Right kidney (tissue), 9 donors: ENCODE measurements at places on chromosomes 6 and 20.

DNA sequence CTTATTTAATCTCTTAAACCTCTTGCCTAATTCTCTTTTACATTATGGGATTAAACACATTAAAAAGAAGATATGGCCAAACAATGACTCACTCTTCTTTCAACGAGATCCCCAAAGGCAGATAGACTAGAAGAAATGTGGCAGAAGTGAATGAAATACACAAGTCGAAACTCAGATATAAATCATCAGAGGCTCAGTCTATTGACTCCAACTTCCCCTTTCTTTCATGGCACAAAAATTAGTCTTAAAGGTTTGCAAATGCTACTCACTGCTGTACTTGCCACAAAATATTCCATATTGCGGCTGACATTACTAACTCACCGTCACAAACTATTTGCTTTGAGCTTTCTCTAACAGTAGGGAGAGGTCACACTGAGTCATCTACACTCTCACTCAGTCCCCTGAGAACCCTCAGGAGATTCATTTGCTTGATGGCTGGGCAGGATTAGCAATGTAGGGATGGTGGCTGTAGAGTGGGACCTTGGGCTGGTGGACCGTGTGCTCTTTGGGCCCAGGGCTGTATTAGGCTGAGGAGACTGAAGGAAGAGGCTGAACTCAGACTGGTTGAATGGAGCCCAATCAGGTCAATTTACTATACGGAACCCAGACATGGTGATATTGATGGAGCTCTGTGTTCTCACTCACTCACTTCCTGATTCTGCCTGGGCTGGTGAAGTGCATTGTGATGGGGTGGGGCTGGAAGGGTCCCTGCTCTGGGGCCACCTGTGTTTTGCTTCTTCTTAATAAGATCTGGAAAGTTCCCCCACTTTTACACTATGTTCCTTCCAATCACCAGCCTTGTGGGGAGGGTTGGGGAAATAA, 42.8 kb upstream of the UBR2 start:
- no peak for DNase-seq

DNA sequence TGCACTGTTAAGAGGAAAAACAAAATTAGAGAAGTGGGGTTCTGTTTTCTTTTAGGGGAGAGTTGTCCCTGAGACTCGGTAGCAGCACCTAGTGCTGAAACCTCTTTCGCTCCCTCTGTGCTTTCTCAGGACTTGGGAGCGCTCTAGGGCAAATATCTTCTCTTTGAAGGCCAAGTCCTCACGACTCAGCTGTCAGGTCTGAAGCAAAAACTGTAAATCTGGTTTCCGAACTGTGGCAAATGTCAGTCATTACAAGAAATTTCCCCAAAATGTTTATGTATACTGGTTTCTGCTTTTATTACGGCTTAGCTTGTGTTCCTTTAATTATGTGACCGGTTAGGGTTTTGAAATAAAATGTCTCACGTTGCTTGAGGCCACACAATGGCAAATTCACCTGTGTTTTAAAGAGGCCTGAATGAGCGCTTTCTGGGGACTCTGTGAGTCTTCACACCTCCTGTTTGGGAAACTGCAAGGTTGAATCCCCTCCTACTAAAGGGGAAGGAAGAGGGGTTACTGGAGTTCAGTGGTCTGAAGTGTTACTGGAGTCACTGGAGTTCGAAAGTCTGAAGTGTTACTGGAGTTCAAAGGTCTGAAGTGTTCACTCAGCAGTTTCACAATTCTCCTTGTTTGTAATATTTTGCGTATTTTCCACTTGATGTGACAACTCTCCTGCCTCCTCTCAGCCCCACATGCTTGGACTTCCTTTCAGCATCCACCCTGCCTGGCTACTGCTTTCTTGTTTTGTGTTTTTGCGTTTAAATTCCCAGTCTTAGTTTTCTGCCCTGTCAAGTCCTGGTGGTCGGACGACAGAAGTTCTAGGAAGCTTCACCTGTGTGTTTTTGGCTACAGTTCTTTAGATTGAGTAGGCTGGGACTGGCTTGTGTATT, 1.6 kb downstream of the SMPDL3A start:
- DNase-seq = peak; percentile 53

- DNase-seq = peak; percentile 85
These were observed at the start of gene DLL1 for GRCh38 chr6:170290296-170291128. Gene DLL1, minus strand, starts transcription at chr6:170291078. Its CDS starts 939 bp downstream, at chr6:170290139.

DNA sequence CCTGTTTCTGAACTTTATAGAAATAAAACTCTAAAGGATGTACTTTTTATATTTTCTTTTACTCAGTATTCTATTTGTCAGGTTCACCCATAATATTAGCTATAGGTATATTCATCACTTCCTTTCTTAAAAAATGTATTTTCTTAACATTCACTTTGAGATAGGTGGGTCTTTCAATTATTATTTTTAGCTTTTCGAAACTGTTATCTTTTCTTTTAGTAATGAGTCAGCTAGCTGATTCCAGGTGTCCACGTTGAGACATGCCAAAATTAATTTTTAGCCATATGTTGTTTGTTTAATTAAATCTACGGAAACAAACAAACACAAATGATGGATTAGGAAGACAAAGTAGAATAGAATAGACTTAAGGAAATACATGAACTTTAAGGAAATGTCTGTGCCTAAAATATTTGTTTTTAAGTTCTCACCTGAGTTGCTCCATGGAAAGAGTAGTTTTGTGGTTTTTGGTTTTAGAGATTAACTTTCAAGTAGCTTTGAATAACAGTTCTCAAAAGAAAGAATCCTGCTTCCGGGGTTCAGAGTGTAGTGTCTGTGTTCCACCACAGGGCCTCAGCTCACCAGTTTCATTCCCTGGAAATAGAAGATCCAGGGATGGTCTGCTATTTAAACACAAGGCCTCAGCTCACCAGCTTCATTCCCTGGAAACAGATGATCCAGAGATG, 435.0 kb downstream of the HAO1 start:
- DNase-seq = no peak

GRCh38 chr6:169859978-169860703, 108.7 kb downstream of the ERMARD start:
- no peak for DNase-seq

DNA sequence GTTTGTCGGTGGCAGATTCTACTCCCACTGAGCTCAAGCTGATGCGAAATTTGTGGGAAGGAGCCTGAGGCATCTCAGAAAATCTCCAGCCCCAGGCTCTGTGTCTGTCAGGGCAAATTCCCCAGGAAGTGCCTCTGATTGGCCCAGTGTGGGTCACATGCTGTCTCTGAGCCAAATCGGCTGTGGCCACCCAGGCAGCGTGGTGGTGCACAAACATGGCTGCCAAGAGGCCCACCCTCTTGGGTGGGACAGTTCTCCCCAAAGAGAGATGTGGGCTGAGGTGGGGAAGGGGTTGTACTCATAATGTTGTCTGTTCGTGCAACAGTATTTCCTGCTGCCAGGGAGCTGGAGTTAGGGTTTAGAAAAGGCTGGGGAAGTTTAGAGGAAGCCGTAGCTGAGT, 130.6 kb downstream of the BMP7 start:
- no peak for DNase-seq

DNA sequence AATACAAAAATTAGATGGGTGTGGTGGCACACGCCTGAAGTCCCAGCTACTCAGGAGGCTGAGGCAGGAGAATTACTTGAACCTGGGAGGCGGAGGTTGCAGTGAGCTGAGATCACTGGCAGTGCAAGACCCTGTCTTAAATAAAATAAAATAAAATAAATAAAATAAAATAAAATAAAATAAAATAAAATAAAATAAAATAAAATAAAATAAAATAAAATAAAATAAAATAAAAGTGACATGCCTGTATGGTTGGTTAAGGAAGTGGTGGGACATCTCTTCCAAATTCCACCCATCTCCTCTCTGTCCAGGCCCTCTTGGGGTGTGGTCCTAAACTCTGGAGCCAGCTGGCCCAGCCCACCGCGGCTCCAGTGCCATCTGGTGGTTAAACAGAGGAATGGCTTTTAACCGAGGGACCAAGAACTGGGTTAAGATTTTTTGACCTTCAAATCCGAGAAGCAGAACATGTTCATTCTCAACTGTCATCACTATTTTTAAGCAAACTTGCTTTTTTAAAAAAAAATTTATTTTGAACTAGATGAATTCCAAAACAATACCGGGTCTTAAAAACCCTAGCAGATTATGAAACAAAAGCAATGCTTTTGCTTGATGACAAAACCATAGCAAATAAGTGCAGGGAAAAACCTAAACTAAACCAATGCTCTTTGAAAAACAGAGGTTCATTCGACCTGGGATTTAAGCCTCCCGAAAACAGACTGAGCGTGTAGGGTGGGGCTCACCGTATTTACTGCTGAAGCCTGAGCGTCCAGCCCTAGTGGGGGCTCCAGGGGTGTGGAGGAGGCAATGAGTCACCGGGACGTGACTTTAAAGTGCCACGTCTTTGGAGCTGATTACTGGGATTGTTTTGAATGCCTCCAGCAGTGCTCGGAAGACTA, 68.8 kb downstream of the CDC5L start:
- DNase-seq = no peak

DNA sequence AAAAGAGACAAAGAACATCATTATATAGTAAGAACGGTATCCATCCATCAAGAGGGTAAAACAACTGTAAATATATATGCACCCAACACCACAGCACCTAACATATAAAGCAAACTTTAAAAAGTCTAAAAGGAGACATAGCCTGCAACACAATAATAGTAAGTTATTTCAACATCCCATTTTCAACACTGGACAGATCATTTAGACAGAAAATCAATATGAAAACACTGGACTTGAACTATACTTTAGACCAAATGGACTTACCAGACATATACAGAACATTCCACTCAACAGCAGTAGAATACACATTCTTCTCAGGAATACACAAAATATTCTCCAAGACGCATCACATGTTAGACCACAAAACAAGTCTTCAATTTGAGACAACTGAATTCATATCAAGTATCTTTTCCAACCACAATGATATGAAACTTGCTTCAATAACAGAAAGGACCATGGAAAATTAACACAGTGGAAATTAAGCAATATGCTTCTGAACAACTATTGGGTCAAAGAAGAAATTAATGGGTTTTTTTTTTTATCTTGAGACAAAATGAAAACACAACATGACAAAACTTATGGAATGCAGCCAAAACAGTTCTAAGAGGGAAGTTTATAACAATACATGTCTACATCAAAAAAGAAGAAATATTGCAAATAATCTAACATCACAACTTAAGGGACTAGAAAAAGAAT, 23.9 kb upstream of the ASF1A start:
- DNase-seq = no peak

DNA sequence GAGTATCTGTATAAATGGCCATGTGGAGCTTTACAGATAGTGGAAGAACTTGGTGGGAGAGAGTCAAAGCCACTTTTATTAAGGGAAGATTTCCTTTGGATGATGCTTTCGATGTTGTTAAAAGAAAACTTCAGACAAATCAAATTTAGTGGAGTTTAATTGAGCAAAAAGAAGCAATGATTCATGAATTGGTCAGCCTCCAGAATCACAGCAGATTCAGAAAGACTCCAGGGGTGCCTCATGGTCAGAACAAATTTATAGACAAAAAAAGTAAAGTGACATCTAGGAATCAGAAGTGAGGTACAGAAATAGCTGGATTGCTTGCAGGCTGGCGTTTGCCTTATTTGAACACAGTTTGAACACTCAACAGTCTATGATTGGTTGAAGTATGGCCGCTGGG, 5.3 kb upstream of the CGA start:
- DNase-seq = no peak

GRCh38 chr20:49028684-49029083, 17.4 kb upstream of the CSE1L start:
- DNase-seq = no peak

DNA sequence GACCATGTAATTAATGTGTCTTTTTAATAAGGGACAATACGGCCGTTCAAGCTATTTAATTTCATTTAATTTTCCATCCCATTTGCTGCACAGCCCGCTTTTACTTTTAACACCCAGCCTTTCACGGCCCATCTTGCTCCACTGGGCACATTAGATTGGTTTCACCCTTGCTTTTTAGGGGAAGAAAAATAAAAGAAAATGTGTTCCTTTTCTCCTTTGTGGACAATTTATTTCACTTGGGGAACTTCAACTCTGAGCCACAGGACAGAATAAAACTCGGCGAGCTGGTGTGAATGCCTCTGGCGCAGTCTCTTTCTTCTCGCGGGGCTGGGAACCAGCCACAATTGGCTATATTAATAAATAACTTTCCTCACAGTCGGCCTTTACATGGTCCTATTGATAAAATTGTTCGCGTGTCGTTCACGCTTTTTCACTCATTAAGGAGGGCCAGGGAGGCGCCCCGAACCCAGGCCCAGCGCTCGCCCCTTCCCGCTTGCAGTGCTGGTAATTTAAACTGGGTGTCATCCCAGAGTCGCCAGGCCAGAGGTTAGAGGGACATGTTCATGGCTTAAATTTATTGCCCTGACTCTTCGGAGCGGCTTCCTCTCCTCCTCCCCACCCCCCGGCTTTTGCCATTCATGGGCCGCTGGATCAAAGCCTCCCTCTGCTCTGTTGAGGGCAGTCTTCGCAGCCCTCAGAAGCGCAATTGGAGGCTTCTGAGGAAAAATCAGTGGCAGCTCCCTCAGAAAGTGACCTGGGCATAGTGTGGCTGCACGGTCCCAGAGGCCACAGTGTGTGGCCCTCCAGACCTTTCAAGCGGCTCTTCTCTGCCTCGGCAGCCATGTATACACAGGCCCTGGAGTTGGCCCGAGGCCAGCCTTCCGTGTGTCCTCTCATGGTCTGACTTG, 2.2 kb upstream of the PRDM13 start:
- DNase-seq = no peak

DNA sequence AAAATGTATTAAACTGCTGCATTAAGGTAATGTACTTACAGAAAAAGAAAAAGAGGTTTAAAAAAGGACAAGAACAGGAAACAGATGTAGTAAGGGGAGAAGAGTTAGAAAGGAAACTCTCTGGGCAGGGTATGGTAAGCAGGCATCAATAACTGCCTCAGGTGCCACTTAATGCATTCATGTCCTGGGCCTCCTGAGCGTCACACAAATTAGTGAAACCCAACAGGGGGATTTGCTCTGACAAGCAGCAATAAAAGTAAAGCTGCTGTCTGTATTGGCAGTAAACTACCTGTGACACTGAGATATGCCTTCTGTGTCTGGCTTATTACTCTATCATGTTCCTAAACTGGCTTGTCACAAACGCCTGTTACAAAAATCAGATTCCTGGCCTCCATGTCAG, 1.5 kb upstream of the EFHC1 start:
- DNase-seq = no peak

GRCh38 chr20:35200267-35200666, 26.2 kb upstream of the MMP24 start:
- DNase-seq = no peak
